Esophagus muscularis mucosa (tissue), 4 donors: ENCODE measurements at places on chromosomes 7 and 10.
A peak's percentile ranks its signal among the peaks of the same experiment; 100 is the strongest.

DNA sequence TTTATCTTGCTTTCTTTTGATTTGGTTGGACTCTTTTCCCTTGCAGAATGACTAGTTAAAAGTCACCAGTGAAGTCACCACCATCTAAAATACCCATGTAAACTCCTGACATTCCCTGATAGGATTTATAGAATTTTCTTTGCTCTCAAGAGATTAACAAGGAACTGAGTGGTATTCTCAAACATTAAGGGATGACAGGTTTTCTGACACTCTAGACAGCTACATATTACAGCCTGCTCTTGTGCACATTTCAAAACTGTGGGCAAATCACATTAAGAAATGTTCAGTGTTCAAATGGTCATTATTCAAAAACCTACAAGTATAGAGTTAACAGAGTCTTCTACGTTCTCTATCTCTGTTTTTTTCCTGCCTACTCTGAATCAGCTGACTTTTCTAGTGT, 15.8 kb upstream of the ACSM6 start:
- no peak for DNase-seq

GRCh38 chr10:70118196-70118595, 14.4 kb downstream of the AIFM2 start:
- no peak for DNase-seq

GRCh38 chr10:99872367-99873162, 90.1 kb downstream of the ABCC2 start:
- no peak for DNase-seq

- no peak for DNase-seq
Observed at GRCh38 chr7:134632937-134633540, 13.6 kb upstream of the BPGM start.

GRCh38 chr7:75981203-75981452, 13.3 kb downstream of the TMEM120A start:
- DNase-seq = no peak

DNA sequence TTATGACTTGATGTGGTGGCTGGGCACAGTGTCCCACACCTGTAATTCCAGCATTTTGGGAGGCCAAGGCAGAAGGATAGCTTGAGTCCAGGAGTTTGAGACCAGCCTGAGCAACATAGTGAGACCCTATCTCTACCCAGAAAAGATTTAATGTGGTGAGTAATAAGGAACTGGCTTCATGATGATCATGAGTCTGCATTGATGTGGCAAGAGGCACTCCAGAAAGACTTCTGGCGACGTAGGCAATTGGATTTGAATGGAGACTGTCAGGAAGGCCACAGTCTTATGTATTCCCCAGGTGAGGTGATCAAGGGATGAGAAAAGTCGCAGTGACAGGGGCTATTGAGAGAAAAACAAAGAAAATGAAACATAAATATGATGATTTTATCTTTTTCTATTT, 138.0 kb downstream of the CACNB2 start:
- DNase-seq = no peak

DNA sequence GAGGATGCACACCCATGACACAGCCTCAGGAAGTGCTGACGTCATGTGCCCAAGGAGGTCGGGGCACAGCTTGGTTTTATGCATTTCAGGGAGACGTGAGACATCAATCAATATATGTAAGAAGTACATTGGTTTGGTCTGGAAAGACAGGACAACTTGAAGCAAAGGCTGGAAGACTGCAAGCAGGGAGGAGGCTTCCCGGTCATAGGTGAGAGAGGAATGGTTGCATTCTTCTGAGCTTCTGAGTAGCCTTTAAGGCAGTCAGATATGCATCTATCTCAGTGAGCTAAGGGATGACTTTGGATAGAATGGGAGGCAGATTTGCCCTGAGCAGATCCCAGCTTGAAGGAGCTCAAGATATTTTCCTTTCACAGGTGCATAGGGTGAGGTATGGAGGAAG, 349.5 kb downstream of the TYW1 start:
- peak; percentile 39 for DNase-seq

DNA sequence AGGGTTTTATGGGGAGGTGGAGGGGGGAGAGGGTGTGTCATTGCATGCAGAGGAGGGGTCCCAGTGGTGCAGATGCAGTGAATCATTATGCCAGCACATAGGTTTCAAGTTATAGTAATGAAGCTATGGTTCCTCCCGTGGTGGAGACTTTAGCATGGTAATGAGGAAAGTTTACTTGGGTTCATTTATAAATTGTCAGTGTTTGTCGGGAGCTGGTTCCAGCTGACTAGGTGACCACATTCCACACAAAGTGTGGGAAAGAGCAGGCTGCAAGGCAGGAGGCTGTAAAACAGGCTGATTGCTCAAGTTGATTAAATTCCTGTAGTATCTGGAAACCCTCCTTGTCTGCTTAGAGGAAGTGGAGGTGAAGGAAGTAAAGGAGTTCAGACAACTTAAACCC, 78.9 kb downstream of the SRI start:
- DNase-seq = no peak

GRCh38 chr7:47635091-47636080, 53.5 kb upstream of the TNS3 start:
- DNase-seq = no peak

DNA sequence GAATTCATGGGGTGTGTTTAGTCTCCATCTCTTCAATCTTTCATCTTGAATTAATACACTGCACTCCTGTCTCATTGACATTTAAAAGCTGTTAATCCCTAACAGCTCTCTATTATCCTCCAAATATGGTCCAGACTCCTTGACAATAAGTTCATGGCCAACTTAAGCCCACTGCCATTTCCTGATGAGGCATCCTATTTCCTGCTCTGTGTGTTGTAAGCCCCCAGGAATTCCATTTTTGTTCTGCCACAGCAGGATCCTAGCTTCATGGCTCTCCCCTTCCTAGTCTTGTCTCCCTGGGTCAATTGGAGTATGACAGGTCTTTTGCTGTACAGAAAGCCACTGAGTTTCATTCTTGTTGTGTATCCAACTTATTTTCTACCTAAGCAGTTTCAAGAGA, 218.8 kb downstream of the OTUD1 start:
- DNase-seq = no peak

GRCh38 chr7:98470485-98471240, 69.8 kb upstream of the BAIAP2L1 start:
- DNase-seq = no peak

- no peak for DNase-seq
Observed at GRCh38 chr7:76359978-76360638, 1.3 kb upstream of the YWHAG start.

DNA sequence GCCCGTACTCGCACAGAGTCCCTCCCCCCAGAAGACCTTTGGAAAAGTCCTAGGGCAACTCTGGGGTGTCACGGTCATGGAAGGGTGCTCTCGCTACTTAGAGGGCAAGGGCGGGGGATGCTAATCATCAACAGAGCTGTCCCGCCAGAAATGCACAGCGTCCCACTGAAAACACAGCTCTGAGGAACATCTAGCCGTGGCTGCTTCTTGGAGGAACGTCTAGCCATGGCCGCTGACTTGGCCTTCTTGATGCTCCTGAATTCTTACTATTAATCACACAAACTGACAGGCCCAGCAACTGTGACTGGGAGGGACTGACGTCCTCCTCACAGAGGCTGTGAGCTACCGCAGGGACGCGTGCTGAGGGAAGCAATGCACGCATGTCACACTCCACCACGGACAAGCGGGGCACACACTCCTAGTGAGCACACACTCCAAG, 1.7 kb downstream of the TUBGCP2 start:
- no peak for DNase-seq

GRCh38 chr7:22859641-22860290, 37.1 kb upstream of the TOMM7 start:
- DNase-seq = no peak

DNA sequence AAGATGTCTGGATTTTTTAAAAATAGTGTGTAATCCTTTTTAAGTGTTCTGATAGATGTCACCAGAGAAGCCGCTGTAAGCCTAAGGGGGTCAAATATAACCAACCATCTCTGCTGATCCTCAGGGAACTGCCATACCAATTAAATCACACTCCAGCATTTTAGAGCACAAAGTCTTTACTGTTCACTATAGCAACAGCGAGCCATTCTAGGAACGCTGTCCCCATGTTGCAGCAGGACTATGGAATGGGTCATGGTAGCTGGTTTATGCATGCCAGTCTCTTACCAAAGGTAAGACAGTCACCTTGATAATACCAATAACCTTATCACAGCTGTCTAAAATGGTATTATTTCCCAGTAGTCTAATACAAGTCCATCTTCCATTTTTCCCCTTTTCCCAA, 33.5 kb downstream of the TRIM24 start:
- DNase-seq = no peak

DNA sequence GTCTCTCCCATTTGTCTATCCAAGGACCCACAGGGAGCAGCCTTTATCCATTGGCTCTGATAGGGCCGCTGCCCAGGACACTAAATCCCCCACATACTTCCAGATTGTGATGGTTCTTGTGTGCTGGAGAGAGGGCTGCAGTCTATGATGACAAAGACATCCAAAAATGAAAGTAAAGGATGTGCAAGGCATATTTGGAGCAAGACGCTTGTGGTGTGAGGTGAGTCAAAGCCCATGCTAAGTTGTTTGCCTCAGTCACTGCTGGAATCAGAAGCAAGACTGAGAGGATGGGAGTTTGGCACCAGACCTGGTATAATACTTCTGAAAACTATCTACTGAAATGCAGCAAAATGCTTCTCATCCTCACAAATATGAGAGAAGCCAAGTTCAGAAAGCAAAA, 22.7 kb downstream of the ZNF22 start:
- no peak for DNase-seq

DNA sequence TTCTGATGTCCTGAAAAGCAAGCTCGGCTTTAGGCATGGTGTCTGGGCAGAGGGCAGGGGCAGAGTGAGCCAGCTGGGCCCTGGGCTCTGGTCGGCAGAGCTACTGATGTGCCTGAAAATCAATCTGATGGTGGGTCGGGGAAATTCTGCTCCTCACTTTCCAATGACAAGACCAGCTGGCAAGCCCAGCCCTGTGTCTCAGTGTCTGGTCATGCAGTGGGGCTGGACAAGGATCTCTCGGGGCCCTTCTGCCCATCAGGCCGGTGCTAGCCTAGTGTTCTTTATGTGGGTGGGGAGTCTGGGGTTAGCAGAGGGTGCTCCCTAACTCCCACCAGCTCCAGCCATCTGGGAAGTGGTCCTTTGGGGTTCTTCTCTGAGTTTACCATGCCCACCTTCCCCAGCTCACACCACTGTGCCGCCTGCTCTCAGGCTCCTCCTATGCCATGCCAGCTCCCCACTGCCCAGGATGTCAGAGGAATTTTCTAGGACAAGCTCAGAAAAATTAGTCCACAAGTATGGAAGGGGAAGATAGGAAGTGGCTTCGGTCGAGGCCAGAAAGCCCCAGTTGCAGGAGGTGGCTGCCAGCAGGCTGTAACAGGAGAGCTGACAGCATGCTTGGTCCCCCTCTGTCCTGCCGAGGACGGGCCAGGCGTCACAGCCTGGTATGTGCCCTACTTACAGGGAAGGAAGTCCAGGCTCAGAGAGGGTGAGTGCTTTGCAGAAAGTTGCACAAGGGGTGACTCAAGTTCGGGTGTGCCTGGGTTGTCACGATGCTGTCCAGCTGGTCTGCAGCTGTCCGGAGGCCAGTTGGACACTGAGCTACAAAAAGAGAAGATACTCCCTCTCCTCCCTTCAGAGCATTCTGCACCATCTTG, 135.2 kb downstream of the ADCY1 start:
- peak; percentile 92 for DNase-seq

DNA sequence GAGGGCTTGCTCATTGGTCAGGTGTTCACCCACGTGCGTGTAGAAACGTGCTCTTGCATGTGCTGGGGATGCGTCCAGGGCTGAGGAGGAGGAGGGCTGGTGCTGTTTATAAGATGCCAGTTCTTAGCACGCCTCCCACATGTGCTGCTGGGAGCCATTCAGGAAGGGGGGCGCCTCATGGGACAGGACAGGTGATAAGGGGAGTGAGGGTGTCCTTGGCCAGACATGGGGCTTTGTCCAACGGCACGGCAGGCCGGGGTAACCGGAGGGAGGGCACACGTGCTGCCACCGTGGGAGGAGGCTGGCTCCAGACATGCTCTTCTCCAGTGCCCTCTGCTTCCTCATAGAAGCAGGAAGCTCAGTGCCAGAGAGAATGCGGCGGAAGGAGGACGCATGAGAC, 150.0 kb downstream of the ZMYND11 start:
- no peak for DNase-seq

DNA sequence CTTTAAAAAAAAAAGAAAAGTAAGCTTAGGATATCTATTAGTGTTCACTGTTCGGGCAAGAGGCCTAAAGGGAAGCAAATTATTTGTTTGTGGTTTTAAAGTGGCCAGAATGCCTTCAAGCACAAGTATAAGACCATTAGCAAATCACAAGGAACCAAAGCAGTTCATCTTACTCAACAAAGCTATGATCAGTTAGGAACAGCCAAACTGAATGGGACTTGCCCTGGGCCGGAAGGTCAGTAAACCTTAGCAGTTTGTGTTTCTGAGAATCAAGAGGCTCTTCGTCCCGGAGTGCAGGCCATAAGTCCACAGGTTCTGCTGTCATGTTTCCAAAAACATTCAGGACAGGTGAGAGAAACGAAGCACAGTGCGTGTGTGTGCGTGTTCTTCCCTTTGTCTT, 4.5 kb downstream of the FBXW4 start:
- no peak for DNase-seq

DNA sequence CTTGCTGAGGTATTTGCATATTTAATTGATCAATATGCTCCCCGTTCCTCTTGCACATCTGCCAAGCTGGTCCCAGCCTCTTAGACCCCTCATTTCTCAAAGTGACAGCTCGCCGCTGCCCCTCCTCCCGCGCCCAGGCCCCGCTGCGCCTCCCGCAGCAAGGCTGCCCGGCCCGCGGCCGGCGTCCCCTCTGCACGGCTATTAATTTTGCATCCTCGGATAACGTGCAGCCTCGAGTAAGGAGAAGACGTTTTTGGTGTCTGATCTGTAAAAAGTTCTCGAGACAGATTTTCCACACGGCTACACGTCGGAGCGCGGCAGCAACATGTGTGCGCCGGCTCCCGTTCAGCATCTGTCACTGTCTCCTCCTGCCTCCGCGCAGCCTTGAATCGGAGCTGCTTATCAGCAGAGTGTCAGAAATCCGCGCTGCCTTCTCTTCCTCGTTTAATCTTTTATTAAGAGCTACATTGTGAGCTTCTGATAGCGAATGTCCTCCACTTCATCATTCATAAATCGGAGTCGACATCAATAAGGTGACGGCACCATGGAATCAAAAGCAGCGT, 65.3 kb downstream of the EBF3 start:
- no peak for DNase-seq

DNA sequence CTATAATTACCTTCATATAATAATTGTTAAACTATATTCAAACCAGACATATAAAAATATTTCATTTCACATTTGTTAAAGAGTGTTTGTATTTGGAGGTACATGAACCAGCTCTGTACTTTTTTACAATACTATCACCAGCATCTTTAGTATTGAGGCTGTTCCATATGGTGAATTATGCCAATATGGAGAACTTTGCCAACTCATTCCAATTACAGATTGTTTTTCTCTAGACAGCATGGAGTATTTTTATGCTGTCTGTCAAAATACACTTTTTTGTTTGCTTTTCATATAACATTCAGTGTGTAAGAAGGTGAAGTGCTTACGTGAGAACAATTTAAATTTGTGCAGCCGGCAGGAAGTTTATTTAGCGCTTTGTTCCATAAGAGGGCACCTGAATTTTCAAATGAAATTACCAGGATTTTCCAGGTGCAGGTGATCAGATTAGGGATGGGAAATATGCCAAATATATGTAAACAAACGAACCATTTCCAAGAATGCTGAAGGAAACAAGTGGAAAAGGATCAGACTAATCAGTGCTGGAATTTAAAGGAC, 54.9 kb downstream of the SEMA3E start:
- DNase-seq = no peak
